Mesenchymal stem cell (in vitro differentiated cells and primary cell): ENCODE measurements at places on chromosomes 1 and 21.

DNA sequence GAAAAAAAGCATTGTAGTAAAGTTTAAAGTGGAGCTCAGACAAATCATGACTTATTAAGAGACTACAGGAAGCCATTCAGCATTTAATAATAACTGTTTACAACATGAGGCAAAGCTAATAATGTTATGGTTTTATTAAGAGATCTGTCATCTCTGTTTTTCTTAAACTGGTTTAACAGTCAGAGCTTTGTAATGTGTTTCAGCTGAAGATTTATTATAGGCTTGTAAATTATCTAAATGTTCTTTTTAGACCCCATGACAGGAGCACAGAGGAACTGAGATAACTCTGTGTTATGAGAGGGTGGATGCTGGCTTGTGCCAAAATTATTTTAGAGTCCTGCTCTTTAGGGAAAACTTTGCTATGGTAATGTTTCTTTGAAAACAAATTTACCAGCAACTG, 38.0 kb upstream of the RWDD3 start:
- DNase-seq = no peak

GRCh38 chr1:160064164-160064563, 5.8 kb downstream of the KCNJ10 start:
- no peak for DNase-seq

- DNase-seq = no peak
These were observed 124.8 kb upstream of the LMO4 start for GRCh38 chr1:87203904-87204303.

DNA sequence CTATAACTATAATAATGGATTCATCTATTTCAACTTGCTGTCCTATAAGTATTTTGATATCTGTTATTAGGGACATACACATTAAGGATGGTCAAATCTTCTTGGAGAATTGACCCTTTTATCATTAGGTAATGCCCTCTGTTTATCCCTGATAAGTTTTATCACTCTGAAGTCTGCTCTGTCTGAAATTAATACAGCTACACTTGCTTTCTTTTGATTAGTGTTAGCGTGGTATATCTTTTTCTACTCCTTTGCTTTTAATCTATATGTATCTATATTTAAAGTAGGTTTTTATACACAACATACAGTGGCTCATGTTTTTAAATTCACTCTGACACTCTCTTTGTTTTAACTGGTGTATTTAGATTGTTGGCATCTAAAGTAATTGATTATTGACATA, 69.9 kb upstream of the EXO1 start:
- DNase-seq = no peak

DNA sequence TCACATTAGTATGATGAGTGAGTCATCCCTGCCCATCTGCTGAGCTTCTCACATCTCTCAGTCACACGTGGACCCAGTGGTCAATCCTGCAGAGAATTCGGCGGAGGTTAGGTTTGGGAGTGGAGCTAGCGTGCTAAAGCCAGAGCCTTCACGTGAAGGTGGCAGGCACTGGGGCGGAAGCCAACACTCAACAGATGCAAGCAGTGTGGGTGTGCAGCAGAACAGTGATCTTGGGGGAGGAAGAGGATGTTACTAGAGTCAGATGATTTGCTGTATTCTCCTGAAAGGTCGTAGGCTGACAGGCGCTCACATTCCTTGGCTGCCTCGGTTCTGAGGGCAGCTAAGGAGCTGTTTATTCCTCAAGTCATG, 6.7 kb downstream of the C1orf115 start:
- DNase-seq = peak; percentile 58
